ENCODE measurements at places on chromosomes 7 and 10. TPM values are rescaled to one million over a fixed set of nuclear protein-coding genes. Genes with fewer than 3 reads are reported as not detected.

DNA sequence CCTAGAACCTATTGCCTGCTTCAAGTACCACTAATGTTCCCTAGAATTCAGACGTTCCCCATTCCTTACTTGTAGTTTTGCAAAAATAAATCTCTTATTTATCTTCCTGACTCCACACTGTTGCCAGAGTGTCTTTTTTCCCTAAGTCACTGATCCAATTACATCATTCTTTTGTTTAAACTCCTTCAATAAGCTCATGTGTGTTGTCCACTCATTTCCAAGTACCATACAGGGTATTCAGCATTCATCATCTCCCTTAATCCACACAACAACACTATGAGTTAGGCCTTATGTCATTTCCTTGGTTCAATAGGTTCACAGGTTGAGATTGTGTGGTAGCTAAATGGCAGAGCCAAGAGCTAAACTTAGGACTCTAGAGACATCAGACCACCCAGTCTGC lies 119.9 kb upstream of the RHOBTB1 start:
- no peak for DNase-seq

DNA sequence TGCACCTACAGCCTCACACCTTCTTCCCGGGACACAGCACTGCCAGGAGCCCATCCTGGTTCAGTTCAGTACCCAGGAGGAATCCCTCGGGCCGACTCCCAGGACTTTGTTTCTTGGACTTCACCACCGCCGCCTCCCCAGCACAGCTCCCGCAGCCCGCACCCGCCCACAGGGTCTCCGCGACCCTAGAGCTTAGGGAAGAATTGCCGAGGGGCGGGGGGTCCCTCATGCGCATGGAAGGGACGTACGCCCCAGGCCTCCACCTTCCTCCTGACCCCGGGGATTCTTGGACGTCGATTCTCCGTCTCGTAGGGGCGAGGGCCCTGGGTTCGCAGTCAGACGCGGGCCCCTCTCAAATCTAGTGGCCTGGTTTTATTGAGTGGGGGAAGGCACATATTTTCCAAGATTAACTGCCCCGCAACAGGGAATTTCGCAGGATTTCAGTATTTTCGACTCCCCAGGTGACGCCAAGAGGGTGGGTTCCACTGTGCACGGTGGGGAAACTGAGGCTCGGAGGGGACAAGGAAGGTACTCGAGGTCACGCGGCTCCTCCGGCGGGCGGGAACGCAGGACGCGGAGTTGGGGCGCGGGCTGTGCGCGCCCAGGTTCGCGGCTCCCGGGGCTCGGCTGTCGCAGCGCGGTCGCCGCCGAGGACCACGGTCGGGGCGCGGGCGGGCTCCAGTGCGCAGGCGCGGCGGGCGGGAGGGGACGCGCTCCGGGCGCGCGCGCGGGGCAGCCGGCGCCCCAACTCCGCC lies at the start of gene ADCY1:
Gene ADCY1, plus strand, starts transcription at position 708 of the 755 bp plus-strand sequence. CDS start 176 bp downstream, outside the sequence.
- no peak for DNase-seq

- DNase-seq: no peak
Observed at GRCh38 chr10:6250745-6251144, 48.0 kb downstream of the PFKFB3 start.

GRCh38 chr10:4825868-4826791 lies at the start of gene AKR1E2:
AKR1E2 (plus strand) TSS chr10:4826207; CDS start chr10:4826325, 118 bp downstream.
- DNase-seq: no peak

GRCh38 chr7:34096198-34096651 lies 190.9 kb downstream of the BMPER start:
- no peak for DNase-seq

GRCh38 chr10:86653379-86653778 lies 968 bp upstream of the OPN4 start:
- no peak for DNase-seq

DNA sequence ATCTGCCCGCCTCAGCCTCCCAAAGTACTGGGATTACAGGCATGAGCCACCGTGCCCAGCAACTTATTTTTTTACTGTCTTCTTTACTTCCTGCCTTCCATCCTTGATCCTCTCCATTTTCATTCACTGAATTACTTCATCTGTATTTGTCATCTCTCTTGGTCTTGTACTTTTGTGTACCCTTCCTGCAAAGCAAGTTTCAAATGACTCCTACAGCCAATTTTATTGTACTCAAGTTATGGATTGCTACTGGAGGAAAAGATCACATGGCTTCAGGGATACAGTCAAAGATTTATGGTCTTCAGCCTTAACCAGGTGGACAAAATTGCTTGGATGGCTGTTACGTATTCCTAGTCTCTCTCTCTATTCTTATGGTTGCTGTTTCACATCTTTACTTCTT lies 22.6 kb downstream of the SEPTIN7 start:
- no peak for DNase-seq

GRCh38 chr10:47403446-47404318 lies 19.6 kb upstream of the ZNF488 start:
- no peak for DNase-seq

GRCh38 chr7:94003446-94004023 lies 620 bp downstream of the BET1 start:
- DNase-seq: no peak

GRCh38 chr10:47330366-47330765 lies 8.1 kb downstream of the GDF2 start:
- no peak for DNase-seq

DNA sequence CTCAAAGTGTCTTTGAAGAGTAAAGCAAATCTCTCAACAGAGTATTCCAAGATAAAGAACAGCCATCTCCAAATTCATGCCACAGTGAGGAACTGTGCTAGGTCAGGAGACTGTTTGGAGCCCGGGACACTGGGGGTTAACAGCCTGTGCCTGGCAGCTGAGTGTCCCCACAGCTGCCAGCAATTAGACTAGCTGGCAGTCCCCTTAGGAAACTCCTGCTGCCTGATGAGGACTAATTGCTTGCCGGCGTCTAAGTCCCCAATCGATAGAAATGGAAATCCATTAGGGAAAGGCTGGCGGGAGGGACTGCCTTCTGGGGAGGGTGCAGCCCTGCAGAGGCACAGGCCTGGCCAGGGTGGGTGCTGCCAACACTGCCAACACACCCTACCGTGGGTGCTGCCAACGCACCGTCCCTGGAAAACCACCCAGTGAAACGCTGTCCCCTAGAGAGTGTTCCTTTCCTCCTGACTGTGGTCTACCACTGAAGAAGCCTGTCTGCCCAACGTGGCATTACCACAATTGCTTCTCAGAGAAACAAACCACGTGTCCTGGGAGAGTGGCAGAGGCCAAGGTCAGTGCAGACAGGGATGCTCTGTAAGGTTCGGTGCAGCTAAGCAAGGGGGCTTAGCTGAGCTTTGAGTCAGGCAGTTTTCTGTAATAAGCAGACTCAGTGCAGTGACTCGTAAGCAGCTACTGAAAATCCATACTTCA lies 60.8 kb downstream of the XRCC2 start:
- no peak for DNase-seq

GRCh38 chr7:143436325-143436946 lies 6.8 kb upstream of the TAS2R60 start:
- DNase-seq: no peak

DNA sequence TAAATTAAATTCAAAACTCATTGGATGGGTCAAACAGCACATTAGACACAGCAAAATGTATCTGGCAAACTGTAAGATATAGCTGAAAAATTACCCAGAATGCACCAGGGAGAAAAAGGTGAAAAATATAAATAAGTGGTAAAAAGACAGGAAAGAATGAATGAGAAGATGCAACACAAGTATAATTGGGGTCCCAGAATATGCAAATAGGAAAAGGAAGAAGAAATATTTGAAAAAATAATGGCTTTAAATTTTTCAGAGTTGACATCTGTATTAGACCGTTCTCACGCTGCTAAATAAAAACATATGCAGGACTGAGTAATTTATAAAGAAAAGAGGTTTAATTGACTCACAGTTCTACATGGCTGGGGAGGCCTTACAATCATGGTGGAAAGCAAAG lies 167.7 kb upstream of the PLXNA4 start:
- DNase-seq: no peak

DNA sequence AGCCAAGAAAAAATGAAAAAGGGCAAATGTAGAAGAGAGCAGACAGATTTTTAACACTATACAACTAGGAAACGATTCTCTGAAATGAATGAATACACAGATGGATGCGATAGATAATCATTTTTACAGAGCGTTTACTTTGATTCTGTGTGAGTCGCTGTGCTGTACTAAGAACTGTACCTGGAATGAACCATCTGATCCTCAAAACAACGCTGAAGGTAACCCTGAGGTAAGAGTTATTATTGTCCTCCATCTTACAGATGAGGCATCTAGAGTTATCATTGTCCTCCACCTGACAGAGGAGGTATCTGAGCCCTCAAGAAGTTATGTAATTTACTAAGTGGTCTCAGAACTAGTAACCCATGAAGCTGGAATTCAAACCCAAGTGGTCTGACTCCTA lies 80.2 kb downstream of the CHCHD3 start:
- no peak for DNase-seq

DNA sequence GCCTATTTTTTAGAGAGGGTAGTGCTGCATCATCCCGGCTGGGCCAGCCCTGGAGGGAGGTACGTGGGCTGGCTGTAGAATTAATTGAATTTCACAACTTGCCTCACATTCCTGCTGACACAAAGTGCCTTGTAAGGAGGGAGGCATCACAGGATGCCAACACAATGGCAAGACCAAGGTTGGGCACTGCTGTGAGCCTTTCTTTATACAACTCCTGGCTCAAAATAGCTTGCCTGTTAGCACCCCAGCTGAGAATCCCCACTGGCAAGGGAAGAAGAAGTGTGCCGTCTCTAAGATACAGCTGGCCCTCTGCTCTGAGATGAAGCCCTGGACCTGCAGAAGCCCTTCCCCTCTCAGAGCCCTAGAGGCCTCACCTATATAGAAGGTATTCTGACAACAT lies 873.9 kb downstream of the GRID1 start:
- no peak for DNase-seq

DNA sequence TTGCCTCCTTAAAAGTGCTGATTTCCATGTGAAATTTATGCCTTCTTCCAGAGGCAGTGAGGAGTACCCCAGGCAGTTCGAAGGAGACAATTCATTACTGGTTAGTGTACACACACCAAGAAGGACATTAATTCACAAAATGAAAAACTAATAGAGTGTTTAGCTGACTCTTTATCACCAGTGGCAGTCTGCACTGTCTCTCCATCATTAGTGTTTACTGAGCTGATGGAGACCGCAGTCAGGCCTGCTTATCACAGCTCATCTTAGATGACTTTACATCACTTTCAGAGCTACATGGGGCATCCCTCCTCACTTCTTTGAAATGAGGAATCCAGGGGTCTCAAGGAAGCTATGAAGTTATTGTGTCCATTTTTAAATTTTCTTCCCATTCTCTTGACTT lies 155.5 kb upstream of the LRGUK start:
- no peak for DNase-seq

- no peak for DNase-seq
Observed at GRCh38 chr7:32680259-32681173, 185.2 kb downstream of the AVL9 start.

DNA sequence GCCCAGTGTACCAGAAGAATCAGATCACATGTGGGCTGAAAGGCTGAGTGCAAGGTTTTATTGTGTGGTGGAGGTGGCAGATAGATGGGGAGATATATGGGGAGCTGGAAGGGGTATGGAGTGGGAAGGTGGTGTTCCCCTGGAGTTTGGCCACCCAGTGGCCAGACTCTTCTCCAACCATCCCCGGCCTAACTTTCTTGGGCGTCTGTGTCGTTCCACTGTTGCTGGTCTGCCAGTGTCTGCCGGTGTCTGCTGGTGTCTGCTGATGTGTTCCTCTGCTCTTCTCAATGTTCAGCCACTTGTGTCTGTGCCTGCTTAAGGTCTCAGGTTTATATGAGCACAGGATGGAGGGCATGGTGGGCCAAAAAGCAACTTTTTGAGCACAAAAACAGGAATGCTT lies 78.4 kb upstream of the PALS2 start:
- DNase-seq: no peak

DNA sequence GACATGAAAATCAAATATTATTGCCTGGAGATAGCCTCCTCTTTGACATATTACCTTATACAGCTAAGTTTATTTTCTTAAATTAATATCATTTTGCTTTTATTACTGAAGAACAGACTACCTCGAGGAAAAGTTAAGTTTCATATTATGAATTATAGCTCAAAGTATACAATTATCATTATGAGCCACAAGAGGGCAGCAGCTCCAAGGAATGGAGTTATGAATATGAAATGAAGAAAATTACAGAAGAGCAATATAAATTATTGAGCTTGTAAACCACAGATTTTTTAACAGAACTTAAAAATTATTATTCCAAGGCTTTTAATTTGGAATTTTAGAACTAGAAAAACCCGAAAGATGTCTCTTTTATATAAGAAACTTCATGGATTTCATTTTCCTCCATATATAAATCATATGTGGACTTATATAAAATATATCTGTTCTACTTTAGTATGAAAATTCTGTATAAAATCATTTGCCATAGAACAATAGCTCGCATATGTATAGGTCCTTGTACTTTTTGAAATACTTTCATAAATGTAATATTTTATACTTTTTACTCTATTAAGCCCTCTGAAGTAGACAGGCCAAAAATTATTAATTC lies 40.1 kb downstream of the IQUB start:
- DNase-seq: peak; percentile 20

DNA sequence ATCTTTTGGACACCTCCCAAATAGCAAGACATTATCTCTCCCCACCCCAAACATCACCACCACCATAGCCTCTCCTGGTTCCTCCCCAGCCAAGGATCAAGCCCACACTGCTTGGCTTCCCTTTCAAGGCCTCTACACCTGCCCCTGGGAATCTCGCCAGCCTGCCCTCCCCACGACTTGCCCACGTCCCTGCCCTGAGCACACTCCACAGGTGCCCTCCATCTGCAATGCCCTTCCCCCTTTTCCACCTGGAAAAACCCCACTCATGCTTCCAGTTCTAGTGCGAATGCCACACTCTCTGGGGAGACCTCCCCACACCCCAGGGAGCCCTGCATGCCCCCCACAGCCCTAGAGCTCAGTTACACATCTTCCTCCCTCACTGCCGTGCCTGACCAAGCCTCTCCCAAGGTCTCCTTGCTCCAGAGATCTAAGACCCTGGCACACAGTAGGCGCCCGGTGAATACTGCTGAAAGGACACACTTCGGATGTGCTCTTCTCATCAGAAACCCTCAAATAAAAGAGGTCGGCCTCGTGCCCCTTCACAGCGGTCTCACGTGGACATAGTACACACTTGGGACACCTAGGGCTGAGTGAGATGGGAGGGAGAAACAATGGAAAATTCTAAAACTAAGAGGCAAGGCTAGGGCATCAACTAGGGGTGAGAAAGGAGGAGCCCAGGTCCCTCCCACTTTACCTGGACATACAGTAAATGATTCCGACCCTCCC lies 91.4 kb downstream of the DLG5 start:
- no peak for DNase-seq

Gene AVPI1
- total RNA-seq: 8.0 TPM

Gene C10orf143
- total RNA-seq: 1.0 TPM

Gene ADCY1
- total RNA-seq: 2.1 TPM

Gene HOXA4
- total RNA-seq: 0.39 TPM

Gene H2BK1
- total RNA-seq: not detected

Gene ANKRD30A
- not detected for total RNA-seq

Gene SRRM3
- 8.5 TPM for total RNA-seq

Gene CHST15
- total RNA-seq: 33.2 TPM

Gene DNAJC2
- 56.1 TPM for total RNA-seq

Gene SCART1
- total RNA-seq: 0.57 TPM

All from Panc1 (cell line).